ENCODE measurements at places on chromosomes 1 and 21.
A peak's percentile ranks its signal among the peaks of the same experiment; 100 is the strongest.

GRCh38 chr1:66373157-66373591 lies 160.8 kb upstream of the SGIP1 start:
- no peak for DNase-seq

DNA sequence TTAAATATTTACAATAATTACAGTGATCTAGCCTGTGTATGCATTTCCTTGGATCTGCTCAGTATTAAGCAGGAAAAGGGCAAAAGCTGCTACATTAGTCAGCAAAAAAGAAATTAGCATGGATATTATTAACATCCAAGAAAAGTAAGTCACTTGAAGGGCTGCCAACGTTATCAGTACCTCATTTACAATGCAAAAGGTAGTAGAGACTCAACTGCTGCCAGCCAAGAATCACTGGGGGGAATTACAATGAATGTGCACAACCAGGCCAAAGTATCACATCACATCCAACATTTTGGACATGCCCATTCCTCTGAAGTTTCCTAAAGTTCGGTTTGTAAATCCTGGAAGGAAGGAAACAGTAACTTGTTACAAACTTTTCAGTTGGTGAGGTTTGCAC lies 1.9 kb downstream of the CNN3 start:
- DNase-seq, result peak; percentile 49

DNA sequence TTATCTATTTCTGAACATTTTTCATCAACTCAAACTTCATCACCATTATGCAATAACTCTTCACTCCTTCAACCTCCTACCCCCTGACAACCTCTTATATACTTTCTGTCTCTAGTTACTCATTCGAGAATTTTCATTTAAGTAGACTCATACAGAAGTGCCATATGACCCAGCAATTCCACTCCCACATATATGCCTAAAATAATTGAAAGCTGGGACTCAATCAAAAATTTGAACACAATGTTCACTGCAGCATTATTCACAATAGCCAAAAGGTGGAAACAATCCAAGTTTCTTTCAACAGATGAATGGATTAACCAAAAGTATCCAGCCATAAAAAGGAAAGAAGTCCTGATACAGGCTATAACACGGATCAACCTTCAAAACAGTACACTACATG lies 24.1 kb downstream of the COL11A1 start:
- DNase-seq, result no peak

- DNase-seq, result no peak
These were observed 1.7 kb downstream of the ARID1A start for GRCh38 chr1:26697431-26697977.

GRCh38 chr1:203478231-203478630 lies 2.6 kb downstream of the PRELP start:
- no peak for DNase-seq

DNA sequence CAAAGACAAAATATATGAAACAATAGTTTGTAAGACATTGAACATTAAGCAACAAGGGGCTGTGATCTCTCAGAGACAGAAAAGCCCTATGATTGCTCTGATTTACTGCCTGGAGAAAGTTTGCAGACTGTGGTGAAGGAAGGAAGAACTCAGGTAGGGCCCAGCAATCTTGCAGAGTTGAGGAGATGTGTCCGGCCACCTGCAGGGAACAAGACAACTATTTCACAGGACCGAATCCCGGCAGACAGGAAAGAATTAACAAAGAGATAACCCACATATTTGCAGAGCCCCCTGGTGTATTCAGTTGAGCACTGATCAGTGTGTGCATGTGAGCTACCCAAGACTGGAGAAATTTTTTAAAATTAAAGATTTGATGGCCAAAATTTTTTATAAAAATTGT lies 58.3 kb upstream of the FMN2 start:
- no peak for DNase-seq

DNA sequence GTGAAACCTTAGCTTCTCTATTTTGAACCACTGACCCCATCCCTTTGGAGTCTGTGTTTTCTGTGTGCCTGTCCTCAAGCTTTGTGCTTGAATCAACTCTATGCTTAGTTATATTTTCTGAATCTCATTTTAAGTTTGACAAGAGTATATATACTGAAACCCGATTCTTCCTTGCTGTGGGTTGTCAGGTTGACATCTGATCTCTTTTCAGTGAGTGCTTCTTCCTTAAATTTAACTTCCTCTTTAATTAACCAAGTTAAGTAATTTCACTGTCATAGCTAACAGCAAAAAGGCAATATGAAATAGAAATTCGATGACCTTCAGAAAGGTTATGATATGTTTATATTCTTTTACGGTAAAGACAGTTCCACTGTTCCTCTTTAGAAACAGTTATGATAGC lies 69.4 kb downstream of the C1orf21 start:
- no peak for DNase-seq

- DNase-seq, result no peak
These were observed 178.9 kb upstream of the SNX7 start for GRCh38 chr1:98482611-98483010.

GRCh38 chr1:177830531-177831135 lies 139.2 kb downstream of the SEC16B start:
- DNase-seq, result no peak

- DNase-seq, result peak; percentile 22
These were observed 31.2 kb downstream of the CHD1L start for GRCh38 chr1:147273409-147274336.

GRCh38 chr1:14442669-14443068 lies 155.8 kb upstream of the KAZN start:
- DNase-seq, result no peak

- DNase-seq, result no peak
These were observed 689 bp upstream of the ZNF644 start for GRCh38 chr1:91022518-91022929.

GRCh38 chr1:43978264-43978550 lies 803 bp upstream of the B4GALT2 start:
- no peak for DNase-seq

- no peak for DNase-seq
These were observed 1613.6 kb upstream of the PRMT6 start for GRCh38 chr1:105442901-105443300.

Measured in NCI-H1417 (cell line).